Glutamatergic neuron (in vitro differentiated cells): ENCODE measurements at places on chromosomes 1 and 21.

- DNase-seq = no peak
Measured at GRCh38 chr21:45592208-45592619, 50.0 kb upstream of the SLC19A1 start.

- no peak for DNase-seq
Measured at GRCh38 chr1:178693366-178693765, 31.7 kb upstream of the RALGPS2 start.

GRCh38 chr1:8516793-8517556 lies 199.1 kb downstream of the SLC45A1 start:
- DNase-seq = no peak

GRCh38 chr1:88463401-88463985 lies 220.6 kb upstream of the PKN2 start:
- no peak for DNase-seq

DNA sequence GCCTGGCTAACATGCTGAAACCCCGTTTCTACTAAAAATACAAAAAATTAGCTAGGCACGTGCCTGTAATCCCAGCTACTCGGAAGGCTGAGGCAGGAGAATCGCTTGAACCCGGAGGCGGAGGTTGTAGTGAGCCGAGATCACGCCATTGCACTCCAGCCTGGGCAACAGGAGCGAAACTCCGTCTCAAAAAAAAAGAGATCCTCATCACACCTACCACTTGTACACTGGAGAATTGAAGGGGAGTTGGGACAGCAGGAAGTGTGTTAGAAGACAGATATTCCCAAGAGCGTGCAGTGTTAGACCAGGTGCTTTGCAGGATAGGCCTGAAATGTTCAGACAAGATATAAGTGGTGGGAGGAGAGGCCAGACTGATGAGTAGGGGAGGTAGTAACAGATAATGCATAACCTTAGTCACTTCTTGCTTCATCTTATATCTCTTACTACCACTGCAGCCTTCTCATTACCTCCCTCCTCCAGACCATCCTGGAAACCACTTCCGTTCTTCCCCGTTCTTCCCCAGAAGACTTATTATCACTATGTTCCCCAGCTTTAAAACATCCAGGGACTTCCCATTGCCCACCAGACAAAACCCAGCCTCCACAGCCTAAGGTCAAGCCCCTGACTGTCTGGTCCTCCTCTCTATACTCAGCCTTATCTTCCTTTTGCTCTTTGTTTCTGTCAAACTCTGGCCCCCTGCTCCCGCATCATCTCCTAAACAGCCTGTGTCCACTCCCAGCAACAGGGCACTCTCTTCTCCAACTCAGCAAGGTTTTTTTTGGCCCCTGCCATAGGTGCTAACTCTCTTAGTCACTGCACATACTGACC lies 21.3 kb downstream of the FAM20B start:
- DNase-seq = no peak

DNA sequence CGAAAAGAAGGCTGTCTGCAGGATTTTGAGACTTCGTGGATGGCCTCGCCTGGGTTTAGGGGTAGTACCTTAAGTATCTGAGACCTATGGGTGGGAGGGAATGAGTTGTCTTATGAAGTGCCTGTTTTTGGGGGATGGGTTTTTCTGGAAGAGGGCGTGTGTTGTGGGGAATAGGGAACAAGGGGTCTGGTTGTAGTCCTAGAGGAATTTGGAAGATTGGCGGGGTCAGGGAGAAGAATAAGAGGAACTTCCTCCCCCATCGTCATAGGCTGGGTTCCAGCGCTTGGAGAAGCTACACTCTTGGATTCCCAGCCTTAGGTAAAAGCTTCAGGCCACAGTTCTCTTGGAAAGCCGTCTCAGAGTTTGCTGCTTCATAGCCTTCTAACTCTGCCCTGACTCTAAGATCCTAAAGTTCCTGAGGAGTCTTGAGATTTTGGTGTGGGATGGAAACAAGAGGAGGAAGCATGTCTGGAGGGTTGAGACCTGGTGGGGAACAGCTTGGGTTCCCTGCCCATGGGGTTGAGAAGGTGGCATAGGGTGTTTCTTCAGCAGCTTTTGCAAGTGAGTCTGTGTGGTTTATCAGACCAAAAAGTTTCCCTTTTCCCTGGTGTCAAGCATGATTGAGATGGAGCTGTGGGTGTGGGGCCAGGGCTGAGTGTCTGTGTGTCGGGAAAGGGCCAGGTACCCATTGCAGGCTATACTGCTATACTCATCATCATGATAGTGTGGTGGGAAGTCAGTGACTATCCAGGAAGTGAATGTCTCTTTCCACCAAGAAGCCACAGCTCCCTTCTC lies 1.8 kb downstream of the VANGL2 start:
- no peak for DNase-seq

- no peak for DNase-seq
Measured at GRCh38 chr1:167775178-167775577, 53.4 kb downstream of the MPZL1 start.

DNA sequence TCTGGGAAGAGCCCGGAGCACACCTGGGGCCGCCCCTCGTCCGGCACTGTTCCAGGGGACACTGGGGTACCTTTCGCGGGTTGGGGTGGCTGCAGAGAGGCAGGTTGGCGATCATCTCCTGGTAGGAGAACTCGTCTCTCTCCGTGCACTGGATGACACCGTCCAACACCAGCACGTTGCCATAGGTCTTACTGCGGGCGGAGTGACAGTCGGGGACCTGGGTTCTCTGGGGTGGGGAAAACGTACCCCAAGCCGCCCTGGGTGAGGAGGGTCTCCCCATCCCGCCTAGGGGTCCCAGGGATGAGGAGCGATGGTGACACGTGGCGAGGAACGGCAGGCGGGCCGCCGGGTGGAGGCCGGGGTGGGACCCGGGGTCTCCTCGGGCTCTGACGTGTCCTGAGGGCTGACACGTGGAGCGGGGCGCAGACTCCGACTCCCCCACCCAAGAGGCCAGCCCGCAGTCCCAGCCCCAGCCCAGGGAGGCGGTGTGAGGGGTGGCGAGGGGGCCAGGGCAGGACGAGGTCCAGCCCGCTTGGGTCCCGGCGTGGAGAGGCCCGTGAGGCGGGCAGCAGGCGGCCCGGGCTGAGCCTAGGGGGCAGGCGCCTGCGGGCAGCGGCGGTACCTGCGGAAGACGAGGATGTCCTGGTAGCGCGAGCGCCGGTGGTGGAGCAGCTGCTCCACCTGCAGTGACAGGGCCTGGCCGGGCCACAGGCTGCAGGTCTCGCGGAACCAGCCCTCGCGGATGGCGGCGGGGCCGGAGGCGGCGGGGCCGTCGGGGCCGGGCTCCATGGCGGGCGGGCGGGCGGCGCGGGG lies 457 bp downstream of the SRM start:
- peak; percentile 52 for DNase-seq

- DNase-seq = no peak
Measured at GRCh38 chr21:26743524-26743923, 101.7 kb downstream of the ADAMTS1 start.

DNA sequence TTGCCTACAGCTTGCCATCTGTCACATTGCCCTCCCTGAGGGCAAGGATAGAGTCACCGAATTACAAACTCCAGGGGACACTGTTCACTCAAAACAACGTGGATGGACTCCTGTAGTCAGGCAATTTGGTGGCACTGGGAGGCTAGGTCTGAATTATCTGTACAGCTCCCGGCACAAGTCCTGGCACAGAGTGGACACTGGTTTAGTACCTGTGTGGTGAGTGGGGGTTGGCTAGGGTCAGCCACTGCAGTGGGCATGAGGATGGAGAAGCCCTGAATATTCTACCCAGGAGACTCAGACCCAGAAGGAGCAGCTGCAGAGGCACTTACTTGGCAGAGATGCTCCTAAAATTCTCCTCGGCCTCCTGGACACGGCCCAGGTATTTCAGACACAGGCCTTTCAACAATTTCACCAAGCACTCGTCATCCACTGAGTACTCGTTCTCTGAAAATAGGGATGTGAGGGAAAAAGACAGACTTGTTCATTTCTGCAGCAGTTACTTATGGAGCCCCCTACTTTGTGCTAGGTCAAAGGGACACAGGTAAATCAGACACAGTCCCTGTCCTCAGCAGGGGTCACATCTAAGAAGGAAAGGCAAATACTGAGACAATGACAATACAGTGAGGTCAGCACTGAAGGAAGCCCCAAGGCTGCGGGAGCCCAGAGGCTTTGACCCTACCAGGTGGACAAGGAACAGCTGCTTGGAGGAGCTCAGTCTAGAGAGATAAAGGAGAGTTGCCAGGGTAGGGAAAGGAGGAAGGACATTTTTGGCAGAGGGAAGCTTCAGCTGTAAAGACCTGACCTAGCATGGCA lies 40.5 kb downstream of the TTC39A start:
- no peak for DNase-seq

- no peak for DNase-seq
Measured at GRCh38 chr1:46420533-46420915, 26.4 kb downstream of the FAAH start.

DNA sequence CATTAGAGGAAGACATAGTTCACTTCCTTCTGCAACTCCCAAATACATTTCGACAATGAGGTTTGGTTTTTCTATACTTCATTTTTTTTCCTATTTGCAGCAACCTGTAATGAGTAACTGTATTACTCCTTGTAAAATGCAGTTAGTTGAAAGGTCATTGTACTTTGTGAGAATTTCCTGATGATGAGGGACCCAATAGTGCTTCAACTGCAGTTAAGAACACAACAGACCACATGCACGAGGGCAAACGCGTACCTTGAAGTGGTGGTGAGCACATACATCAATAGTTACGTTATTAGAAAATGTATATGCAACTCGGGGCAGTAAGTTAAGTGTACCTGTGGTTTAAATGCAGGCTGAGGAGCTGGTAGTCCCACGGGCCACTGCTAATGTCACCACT lies 171.8 kb downstream of the GABPA start:
- DNase-seq = no peak

- no peak for DNase-seq
Measured at GRCh38 chr1:203609979-203610493, 16.6 kb upstream of the ATP2B4 start.

DNA sequence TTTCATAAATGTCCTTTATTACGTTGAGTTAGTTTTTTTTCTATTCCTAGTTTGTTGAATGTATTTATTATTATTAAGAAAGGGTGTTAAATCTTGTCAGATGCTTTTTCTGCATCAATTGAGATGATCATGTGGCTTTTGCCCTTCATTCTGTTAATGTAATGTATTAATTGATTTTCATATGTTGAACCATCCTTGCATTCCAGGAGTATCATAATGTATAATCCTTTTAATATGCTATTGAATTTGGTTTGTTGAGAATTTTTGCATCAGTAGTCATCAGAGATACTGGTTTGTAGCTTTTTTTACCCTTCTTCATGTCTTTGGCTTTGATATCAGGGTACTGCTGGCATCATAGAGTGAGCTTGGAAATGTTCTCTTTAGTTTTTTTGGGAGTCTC lies 100.0 kb downstream of the POFUT2 start:
- DNase-seq = no peak

DNA sequence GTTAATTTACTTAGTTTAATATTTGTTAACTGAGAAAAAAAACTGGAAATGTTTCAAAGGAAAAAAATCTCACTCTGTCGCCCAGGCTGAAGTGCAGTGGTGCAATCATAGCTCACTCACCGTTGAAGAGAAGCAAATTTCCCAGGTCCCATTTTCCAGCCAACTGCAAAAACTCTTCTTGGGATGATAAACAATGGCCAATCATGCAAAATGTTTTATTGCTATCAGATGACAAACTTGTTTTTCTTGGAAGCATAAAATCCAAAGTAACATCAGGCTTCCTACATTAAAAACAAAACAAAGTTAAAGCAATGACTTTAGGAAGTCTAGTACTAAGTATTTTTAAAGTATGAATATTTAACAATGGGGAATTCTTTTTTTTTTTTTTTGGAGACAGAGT lies 84.9 kb downstream of the LYST start:
- DNase-seq = no peak

- peak; percentile 85 for DNase-seq
Measured at GRCh38 chr1:62962901-62963776, 179.2 kb downstream of the ATG4C start.

GRCh38 chr1:209704584-209704983 lies at the start of gene HSD11B1:
Gene HSD11B1 (plus strand): TSS chr1:209704846. CDS start chr1:209704943, 97 bp downstream.
- DNase-seq = no peak

- no peak for DNase-seq
Measured at GRCh38 chr1:180793451-180793850, 119.2 kb upstream of the KIAA1614 start.

DNA sequence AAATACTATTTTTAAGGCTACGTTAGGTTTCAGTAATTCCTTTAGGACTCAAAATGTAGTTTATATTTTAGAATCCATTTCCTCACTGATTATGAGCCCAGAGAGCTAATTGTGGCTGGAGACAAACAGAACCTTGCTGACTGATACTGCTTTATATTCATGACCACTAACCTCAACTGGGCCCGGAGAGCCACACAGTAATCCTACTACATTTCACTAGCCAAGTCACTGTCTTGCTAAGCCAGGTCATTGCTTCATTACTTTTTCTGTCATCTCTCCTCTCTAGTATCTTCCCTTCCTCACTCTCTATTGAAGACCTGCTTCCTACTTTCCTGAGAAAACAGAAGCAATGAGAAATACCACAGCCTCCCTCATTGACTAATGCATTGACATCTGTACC lies 24.7 kb downstream of the IL23R start:
- DNase-seq = no peak

- DNase-seq = no peak
Measured at GRCh38 chr1:51840743-51841461, 37.6 kb downstream of the NRDC start.

DNA sequence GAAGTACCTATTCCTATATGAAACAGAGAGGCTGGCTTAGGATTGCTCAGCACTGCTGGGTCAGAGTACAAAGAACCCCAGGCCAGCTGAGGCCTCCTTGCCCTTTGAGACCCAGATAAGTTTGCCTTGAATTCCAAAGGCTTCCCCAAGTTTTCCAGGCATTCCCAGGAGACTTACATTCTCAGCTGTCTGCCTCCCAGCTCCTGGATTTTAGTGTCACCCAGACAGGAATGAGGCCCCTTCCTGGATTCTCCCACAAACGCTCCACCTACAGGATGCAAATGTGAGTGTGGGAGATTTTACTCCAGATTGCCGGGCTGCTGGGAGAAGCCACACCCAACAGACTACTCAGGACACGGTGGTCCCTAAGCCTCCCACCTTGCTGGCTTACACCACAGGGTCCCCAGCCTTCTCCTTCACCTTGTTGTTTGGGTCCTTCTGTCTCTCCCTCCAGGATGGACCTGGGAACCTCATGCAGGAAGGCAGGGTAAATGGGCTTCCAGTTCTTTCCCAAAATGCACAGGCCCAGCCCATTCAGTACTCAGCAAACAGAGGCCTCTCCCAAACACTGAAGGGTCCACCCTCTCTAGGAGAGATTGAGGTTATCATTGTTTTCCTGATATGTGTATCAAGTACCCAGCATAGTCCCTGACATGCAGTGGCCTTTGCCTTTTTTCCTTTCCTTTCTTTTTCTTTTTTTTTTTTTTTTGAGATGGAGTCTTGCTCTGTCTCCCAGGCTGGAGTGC lies 10.6 kb downstream of the RHBG start:
- DNase-seq = no peak

- peak; percentile 19 for DNase-seq
Measured at GRCh38 chr1:2344121-2344681, 47.2 kb downstream of the MORN1 start.

- DNase-seq = no peak
Measured at GRCh38 chr1:94299627-94300553, 62.5 kb upstream of the ARHGAP29 start.

- no peak for DNase-seq
Measured at GRCh38 chr1:17687145-17687544, 68.0 kb upstream of the ACTL8 start.

GRCh38 chr1:48495911-48496310 lies 23.9 kb upstream of the SPATA6 start:
- DNase-seq = no peak

- no peak for DNase-seq
Measured at GRCh38 chr1:99820546-99820945, 29.6 kb upstream of the AGL start.
